ENCODE measurements at places on chromosomes 1 and 21. TPM values are rescaled to one million over a fixed set of nuclear protein-coding genes. Genes with fewer than 3 reads are reported as not detected.

DNA sequence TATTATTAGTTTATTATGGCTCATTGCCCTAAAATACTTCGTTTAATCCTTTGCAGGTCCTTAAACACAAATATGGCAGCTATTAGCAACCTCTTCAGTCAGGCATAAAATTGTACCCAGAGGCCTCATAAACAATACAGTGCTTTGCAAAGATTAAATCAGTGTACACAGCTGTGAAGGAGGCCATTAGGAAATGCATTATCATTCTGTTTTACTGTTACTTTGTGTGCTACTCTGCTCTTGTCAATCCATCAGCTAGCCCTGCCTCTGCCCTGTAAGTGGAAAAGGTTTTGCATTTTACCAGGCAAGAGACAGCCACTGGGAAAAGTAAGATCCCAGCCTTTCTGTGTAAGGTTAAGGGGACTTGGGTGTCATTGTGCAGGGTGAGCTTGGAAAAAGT lies 415.7 kb upstream of the DAB1 start:
- no peak for DNase-seq

Gene WNT3A
- total RNA-seq: not detected

GRCh38 chr1:107096690-107097089 lies 40.2 kb downstream of the PRMT6 start:
- DNase-seq: no peak

GRCh38 chr1:167737169-167737568 lies 15.4 kb downstream of the MPZL1 start:
- no peak for DNase-seq

DNA sequence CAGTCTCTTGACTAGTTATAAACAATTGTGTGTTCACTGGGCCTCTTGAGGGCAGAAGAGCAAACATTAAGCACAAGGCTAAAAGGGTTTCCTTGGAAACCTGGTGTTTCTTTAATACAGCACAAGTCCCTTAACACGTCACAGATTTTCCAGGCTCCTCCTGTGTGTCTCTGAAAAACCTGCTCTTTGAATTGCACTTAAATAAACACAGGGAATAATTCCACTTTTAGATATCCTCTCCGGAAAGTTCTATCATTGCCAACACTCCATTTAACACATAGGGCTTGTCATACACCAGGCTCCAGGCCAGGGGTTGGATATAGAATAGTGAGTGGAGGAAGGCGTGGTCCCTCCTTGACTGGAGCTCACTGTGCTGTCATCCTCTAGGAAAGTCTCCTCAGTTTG lies 442.6 kb downstream of the DSCAM start:
- DNase-seq: no peak

DNA sequence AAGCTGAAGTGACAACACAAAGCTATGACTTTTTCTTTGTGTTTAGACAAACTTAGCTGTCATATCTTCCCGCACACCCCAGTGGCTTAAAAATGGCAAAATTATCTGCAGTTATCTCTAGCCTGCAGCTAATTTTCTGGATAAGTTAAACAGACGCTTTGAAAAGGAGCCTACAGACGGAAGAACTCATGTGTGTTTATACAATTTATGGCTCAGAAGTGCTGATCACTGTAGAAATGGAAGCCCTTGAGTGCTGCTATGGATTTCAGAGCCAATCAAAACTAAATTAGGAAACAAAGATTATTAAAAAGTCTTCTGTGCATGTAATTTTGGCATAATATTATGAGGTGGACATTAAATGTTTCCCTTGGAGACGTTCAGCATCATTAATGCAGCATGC lies 11.6 kb downstream of the NTNG1 start:
- no peak for DNase-seq

Gene PSMD4
- 132 TPM for total RNA-seq

Gene SLC45A1
- total RNA-seq: 2.8 TPM

Gene MECR
- 25.4 TPM for total RNA-seq

DNA sequence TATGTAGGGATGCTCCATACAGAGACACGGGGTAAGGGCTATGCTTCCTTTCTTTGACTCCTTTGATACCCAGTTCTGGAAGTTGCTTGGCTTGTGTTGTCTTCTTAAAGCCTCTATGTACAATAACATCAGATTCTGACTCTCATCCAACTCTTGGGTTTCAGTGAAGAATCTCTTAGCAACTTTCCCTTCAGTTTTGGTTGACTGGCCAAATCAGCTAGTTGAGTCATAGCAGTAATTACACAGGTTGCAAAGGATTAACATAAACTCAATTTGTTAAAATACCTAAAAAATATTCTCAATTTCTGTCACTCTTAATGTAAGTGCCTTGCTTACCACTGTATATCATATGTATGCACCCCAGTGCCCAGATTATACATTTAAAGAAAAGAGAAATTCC lies 9.2 kb downstream of the CD1E start:
- DNase-seq: no peak

DNA sequence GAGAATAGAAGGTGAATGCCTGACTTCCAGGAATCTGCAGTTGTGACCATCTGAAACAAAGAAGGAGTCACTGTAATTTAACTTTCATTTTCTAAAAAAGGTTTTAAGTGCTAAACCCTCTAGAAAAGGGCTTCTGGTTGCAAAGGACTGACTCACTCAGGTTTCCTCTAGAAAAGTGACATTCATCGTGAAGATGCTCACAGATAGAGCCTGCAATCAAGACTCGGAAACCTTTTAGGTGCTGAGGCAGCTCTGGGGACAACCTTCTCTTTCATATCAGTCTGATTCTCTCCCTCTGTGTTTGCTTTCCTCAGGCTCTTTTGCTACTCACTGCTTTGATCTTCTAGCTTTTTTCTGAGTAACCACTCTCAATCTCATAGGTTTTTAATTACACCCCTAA lies 8.2 kb downstream of the BCL9 start:
- no peak for DNase-seq

Gene RNF19B
- 10.5 TPM for total RNA-seq

DNA sequence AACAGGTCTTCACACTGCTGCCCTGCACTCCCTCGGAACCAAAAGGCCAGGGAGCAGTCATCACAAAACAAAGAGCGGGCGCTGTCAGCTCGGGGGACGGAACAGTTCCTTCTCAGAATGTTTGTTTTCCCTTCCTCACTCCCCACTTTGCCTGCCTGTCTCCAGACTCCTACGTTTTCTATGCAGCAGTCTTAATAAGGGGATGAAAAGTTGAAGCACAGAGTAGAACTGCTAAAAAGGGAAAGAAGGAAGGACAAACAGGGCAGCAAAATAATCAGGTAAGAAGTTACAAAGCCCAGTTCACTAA lies 738 bp upstream of the GPR161 start:
- DNase-seq: no peak

- DNase-seq: no peak
These were observed 25.2 kb downstream of the NKAIN1 start for GRCh38 chr1:31214316-31215064.

- DNase-seq: peak; percentile 76
These were observed 49.3 kb downstream of the ZC3H11B start for GRCh38 chr1:219563568-219563967.

Gene MAP3K21
- not detected for total RNA-seq

DNA sequence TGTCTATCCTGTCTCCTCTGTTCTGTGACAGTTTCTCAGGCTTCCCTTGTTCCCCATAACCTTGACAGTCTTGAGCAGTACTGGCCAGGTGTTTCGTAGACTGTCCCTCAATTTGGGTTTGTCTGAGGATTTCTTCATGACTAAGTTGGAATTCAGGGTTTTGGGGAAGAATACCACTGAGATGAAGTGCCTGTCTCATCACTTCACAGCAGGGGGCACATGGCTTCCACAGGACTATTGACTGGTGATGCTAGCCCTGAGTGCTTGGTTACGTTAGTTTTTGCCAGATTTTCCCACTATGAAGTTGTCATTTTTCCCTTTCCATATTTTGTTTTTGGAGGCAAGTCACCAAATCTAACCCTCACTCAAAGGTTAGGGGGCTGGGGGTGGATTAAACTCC lies 45.7 kb downstream of the CDCP2 start:
- peak; percentile 44 for DNase-seq

Gene HPCAL4
- 0.53 TPM for total RNA-seq

- DNase-seq: no peak
These were observed 56.6 kb upstream of the PPP2R5A start for GRCh38 chr1:212228591-212229119.

- DNase-seq: no peak
These were observed 7.5 kb downstream of the RIPK4 start for GRCh38 chr21:41759214-41759840.

Gene DDR2
- total RNA-seq: 41.1 TPM
